Esophagus mucosa (tissue), 1 donor: ENCODE measurements at places on chromosomes 2 and 18. TPM values are rescaled to one million over a fixed set of nuclear protein-coding genes. Genes with fewer than 3 reads are reported as not detected.
A peak's percentile ranks its signal among the peaks of the same experiment; 100 is the strongest.

DNA sequence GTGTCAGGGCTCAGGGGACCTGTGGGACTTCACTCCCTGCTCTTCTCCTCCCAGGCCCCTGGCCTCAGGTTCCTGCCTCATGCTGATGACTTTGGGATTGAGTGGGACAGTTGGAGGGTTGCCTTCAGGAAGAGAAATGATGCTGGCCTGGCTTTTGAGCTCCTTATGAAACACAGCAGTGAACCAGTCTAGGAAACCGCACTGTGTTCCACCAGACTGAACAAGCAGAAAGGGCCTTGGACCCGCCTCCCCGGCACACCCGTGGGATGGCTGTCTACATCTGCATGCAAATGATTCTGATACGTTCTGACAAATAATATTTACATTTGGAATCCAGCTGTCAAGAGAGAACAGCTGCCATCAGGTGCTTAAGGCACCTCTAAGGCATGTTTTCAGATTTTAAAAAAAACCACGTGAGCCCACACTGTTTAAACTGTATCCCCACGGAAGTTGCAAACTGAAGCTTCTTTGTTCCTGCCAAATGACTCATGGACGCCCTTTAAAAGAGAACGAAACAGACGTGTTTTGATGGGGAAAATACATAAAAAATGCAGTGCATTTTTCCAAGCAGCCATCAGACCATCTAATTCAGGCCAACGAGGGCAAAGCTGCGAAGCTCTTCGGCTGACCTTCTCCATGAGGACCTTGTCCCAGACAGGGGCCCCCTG, 27.6 kb upstream of the ASAP2 start:
- peak; percentile 92 for ATAC-seq

- ATAC-seq, result peak; percentile 67
These were observed 24.6 kb upstream of the CASP10 start for GRCh38 chr2:201158111-201158929.

Gene PTRHD1
- 34.9 TPM for total RNA-seq

Gene DSG4
- not detected for total RNA-seq

Gene FBXO36
- total RNA-seq, result 1.8 TPM
